ENCODE measurements at places on chromosomes 4 and X. TPM values are rescaled to one million over a fixed set of nuclear protein-coding genes. Genes with fewer than 3 reads are reported as not detected.

- DNase-seq, result no peak
These were observed 95.4 kb upstream of the BANK1 start for GRCh38 chr4:101695176-101695575.

- DNase-seq, result no peak
These were observed 85.2 kb upstream of the DCLK2 start for GRCh38 chr4:149993030-149993429.

GRCh38 chrX:87517571-87518141 is at the start of gene KLHL4:
KLHL4 (plus strand) TSS chrX:87517802; CDS start chrX:87517894, 92 bp downstream.
- DNase-seq, result no peak

GRCh38 chr4:146407669-146408084 is 114.1 kb downstream of the SLC10A7 start:
- no peak for DNase-seq

DNA sequence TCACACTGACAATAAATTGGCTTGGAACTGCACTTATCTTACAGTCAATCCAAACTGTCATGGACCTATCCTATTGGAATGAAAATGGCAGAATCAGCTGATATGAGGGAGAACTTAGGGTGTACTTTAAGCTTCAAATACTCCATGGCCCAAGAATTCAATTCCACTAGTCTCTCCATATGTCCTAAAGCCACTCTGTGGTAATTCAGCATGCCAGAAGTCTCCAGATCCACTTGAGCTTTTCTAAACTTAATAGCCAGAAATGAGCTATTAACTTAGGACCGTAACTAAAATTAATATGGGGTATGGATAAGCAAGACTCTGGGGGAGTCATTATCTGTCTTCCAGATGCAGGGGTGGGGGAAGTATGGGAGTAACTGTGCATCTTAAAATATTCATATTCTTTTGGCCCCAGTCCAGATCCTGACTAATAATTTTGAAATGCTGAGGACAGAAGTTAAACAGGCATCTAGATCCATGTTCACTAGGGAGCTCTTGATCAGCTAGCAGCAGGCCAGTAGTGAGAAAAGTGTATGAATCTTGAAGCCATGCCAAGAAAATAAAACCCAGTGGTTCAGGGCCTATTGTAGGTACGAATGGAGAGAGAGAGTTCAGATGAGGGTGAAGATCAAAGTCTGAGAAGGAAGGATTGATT is 167.6 kb downstream of the DKK2 start:
- DNase-seq, result no peak

DNA sequence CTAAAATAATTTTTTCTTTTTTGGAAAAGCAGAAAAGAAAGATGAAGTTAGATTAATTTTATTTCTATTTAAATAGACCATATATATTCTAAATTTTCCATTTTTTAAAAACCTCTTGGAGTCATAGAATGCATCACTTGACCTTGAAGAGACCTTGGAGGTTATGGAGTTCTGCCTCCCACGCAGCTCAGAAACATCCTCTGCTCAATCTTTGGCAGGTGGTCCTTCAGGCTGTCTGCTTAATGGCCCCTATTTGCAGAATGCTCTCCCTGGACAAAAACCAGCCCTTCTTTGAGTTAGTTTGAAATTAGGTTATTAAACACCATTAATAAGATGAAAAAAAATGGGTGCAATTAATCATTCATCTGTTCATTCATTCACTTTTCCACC is 194.1 kb upstream of the TLL1 start:
- no peak for DNase-seq

- no peak for DNase-seq
These were observed 756 bp downstream of the PABPC5 start for GRCh38 chrX:91435395-91435794.

DNA sequence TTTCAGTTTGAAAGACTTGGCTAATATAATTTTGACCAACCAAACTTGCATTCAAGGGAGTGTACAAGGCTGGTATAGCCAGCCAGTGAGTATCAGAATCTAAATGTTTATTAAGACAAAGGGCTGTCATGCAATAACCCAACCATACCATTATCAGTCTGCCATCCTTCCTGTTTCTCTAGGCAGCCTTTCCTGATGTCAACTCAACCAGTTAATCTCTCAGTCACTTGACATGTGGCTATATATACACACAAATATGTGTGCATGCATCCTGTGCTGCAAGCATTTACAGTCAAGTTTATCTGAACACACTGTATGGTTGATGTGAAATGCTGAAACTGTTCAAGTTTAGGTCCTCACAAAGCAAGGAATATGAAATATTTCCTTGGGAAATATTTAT is 17.2 kb downstream of the BTK start:
- no peak for DNase-seq

GRCh38 chr4:56468097-56468422 is 643 bp downstream of the SRP72 start:
- no peak for DNase-seq

GRCh38 chr4:159051245-159052071 is 51.4 kb upstream of the RAPGEF2 start:
- DNase-seq, result no peak

DNA sequence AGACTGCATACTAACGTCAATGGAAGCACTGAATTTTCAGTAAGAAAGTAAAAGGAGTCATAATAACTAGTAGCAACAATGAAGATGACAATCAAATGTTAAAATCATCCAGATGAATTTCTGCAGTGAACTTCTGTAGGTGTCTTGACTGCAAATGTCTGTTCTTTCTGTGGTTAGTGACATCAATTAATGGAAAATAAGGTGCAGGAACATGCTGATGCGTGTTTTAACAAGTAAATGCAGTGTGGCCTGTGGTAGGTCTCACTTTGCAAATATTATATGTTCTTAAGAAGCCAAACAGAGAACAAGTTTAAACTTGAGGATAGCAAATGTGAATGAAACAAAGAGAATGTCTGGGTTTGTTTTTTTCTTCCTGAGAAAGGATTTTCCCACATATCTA is 2.6 kb upstream of the DTHD1 start:
- no peak for DNase-seq

- no peak for DNase-seq
These were observed 55.2 kb downstream of the MTM1 start for GRCh38 chrX:150623583-150623982.

DNA sequence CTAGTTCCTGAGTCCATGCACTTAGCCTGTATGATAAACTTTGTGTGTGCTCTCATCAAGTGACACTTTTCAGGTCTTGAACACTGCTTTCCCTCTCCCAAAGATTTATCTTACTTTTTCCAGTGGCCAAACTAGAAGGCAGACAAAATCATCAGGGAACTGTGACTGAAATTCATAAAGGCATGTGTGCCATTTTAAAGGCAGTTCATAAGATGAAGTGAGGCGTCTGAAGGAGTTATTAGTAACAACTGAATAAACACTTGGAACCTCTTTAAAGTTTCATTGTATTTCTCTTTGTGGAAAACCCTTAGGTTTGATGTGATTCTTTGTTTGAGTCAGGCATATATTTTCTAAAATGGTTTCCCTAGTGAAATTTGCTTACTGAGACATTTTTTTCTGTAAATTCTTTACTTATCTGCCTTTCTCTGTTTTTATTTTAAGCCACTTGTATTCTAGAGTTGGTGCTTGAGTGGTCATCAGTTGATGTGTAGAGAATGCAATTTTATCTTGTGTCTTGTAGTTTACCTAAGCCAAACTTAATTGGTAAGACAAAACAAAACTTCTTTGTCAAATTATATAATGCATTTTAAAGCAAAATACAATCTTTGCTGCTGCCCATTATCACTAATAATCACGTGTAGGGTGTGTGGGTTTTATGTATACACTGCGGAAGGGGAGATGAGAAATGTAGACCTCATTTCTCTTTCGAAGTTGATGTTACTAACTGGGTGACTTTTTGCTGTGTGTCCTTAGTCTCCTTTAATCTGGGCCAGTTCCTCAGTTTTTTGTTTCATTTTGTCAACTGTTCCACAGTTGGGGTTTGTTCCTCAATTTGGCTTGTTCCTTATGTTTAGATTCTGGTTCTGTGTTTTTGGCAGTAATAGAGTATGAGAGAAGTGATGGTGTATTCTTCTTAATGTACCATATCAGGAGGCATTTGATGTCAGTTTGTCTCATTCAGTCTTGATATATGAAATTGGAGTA is 56.8 kb downstream of the RBPJ start:
- DNase-seq, result no peak

GRCh38 chr4:130563185-130563888 is 1467.4 kb downstream of the C4orf33 start:
- DNase-seq, result no peak

GRCh38 chr4:156778606-156779005 is 193.0 kb downstream of the PDGFC start:
- DNase-seq, result no peak

DNA sequence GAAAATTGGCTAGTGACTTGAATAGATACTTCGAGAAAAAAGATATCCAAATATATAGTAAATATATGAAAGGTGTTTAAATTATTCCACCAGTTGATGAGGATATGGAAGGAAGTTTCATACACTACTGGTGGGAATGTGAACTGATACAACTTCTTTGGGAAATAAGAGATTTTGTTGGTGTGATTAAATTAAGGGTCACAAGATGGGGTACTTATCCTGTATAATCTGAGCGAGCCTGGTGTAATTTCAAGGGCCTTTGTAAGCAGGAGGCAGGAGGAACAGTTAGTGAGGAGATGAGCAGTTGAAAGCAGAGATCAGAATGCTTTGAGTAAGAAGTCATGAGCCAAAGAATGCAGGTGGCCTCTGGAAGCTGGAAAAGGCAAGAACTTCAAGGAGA is 192.2 kb downstream of the KCTD8 start:
- no peak for DNase-seq

GRCh38 chr4:173503330-173504180 is 26.5 kb downstream of the HAND2 start:
- DNase-seq, result no peak

DNA sequence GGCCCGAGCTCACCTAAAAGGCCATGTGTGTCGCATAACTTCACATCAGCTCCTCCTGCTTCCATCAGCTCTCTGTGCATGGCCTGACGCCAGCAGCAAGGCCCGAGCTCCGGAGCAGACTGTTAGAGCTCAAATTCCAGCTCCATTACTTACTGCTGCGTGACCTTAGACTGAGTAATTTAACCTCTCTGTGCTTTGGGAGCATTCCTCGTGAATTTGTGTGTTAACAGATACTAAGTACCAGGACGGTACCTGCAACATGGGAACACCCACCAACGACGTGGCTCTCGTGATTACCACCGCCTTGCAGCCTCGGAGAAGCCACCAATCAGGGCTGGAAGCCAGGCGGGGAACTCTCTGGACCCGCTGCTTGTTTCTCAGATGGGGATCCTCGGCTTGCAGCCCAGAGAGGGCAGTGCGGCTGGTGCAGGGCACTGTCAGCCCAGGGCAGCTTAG is 12.9 kb downstream of the LETM1 start:
- no peak for DNase-seq

Gene MGARP
- total RNA-seq, result 5.2 TPM

Gene SPATA4
- 0.76 TPM for total RNA-seq
